ENCODE measurements at places on chromosomes 1 and 21. TPM values are rescaled to one million over a fixed set of nuclear protein-coding genes. Genes with fewer than 3 reads are reported as not detected.

SLC45A1 gene
- 0.24 TPM for total RNA-seq

PLEKHA6 gene
- 4.8 TPM for total RNA-seq

SPRR1B gene
- total RNA-seq = 15.3 TPM

C1orf87 gene
- total RNA-seq = not detected

SLC16A1 gene
- total RNA-seq = 192 TPM
